ENCODE measurements at places on chromosomes 5 and 9.
A peak's percentile ranks its signal among the peaks of the same experiment; 100 is the strongest.

GRCh38 chr5:1746371-1747078 is 53.1 kb downstream of the MRPL36 start:
- DNase-seq: no peak

DNA sequence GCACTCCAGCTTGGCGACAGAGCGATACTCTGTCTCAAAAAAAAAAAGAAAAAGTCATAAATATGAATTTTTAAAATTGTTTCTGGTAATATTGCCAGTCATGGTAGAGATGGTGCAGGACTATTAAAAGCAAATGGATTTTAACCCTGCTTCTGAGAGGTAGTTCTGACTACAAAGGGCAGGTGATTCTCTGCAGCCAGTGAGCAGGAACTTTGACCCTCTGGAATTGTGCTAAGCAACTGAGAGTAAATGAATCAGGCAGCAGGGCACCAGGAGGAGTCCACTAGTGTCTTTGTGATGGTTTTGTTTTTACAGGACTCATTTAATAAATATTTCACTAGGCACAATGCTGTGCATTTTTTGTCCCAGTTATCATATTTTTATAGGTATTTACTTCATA is 781.2 kb downstream of the TLE4 start:
- DNase-seq: no peak

DNA sequence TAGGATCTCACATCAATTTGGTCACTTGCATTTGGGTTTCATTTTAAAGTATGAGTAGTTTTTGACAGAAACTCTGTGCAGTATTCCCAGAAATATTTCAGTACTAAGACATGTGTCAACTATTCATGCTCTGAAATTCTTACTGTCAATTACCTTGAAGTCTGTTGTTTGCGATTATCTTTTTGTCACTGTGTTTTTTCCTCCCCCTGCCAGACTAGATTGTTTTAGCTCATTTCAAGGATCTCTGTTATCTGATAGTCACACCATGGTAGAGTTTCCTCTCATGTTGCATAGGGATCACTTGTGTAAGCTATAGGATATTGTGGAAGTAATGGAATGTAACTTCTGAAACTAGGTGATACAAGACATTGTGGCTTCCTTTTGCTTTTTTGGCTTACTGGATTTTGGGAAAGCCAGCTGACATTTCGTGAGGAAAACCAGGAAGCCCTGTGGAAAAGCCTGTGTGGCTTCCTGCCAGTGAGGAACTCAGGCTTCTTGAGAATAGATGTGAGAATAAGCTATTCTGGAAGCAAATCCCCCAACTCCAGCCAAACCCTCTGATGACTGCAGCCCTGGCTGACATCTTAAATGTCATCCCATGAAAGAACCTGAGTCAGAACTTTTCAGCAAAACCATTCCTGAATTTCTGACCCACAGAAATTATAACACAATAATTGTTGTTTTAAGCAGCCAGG is 122.2 kb downstream of the FGF10 start:
- no peak for DNase-seq

DNA sequence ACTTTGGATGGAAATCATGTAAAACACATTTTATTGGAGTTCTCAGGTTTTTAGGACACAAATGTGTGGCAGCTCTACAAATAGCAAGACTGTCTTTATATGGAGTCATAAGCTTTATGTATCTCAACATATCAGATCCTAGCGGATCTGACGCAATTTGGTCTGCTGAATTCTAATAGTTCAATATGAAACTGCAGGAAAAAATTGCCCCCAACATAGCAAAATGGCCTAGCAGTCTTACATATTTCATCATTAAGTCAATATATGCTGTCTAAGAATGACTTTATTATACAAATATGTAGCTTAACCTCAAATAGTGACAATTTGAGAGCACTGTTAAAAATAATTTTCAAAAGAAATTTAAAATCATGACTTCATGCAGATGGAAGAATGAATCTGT is 244.3 kb downstream of the TAF11L14 start:
- DNase-seq: no peak

- DNase-seq: no peak
Measured at GRCh38 chr9:114276908-114277821, 45.7 kb upstream of the ORM1 start.

DNA sequence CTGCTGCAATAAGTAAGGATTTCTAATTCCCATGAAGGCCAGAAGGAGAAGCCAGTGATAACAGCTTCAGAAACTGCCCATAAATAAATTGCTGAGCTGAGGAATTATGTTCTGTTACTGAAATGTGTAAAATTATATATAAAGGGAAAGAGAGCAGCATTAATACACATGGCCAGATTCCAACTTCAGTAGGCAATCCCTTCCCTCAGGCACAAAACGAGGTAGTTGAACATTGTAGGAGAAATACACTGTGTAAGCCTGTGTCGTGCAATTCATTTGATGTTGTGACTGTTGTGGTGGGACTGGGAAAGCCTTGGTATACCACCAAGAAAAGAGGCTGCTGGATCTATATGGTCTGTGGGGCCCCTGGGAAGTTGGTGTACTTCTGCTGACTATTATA is 192.9 kb downstream of the WDR70 start:
- DNase-seq: no peak

DNA sequence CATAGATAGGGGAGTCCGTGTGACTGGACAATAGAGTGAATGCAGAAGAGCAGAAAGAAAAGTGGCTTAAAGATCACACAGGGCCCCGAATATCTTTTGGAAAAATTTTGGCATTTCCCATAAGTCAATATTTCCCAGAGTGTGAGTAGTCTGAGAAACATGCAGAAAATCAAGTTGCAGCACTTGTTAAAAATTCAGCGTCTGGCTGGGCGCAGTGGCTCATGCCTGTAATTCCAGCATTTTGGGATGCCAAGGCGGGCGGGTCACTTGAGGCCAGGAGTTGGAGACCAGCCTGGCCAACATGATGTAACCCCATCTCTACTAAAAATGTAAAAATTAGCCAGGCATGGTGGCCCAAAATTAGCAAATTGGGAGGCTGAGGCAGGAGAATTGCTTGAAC is 227.0 kb downstream of the DRD1 start:
- DNase-seq: no peak

- DNase-seq: peak; percentile 1
Measured at GRCh38 chr9:120252248-120252647, 327.7 kb downstream of the CDK5RAP2 start.

DNA sequence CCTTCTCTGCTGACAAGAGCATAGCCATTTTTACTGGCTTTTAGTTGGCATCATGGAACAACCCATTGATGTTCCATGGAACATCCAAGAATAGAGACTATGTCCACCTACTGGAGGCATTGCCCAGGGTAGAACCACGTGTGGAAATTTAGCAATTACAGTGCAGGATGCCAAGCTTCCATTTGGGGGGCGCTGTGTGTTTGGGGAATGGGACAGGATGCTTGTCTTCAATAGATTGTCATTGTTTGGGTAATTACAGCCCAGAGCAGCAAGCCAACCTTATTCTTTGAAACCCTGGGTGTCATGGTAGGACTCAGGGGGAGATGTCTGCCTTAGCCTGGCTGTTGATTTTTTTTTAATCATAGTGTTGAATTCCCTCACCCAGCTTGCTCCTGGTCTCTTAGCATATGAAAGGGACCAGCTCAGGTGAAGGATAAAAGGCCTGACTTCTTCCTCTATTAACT is 171.1 kb downstream of the DOCK2 start:
- DNase-seq: no peak

- no peak for DNase-seq
Measured at GRCh38 chr9:30732060-30732459, 1652.4 kb upstream of the ACO1 start.

DNA sequence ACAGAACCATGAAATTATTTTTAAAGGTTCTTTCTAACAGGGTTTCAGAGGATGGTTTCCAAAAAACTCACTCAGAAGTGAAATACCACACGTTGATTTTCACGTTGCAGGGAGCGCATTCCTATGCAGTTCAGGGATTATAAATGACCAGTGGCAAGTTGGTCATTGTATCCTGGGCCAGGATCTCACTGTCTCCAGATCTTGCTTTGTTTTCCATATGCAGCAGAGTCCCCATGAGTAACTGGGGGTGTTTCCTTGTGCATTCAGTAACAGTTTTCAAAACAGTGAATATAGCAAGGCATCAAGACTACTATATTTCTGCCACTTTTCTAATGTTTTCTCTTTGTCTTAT is 1064.9 kb upstream of the DMAC1 start:
- DNase-seq: no peak

DNA sequence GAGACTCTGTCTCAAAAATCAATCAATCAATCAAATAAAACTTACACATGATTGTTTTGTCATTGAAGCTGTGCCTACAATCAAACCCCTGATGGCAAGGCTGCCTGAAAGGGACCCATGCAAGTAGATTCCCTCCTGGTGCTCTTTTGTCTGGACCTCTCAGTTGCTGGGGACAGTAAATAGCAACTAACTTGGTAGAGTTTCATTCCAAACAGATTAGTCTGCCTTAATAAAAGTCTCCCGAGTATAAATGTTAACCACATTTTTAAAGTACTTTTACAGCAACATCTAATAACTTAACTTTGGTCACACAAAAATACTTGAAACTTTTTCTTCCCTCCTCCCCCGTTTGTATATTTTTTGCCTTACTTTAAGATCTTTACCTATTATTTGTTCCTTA is 105.5 kb downstream of the FEM1C start:
- DNase-seq: no peak

Data from activated CD4-positive, alpha-beta T cell treated with anti-CD3 and anti-CD28 coated beads, Interleukin-2, amount 50 U/mL, for 16 hours (primary cell).